ENCODE measurements at places on chromosomes 5 and 9.

GRCh38 chr9:125387861-125388524 lies 126.4 kb downstream of the GAPVD1 start:
- DNase-seq = no peak

GRCh38 chr5:171484460-171484899 lies 65.0 kb downstream of the FGF18 start:
- no peak for DNase-seq

DNA sequence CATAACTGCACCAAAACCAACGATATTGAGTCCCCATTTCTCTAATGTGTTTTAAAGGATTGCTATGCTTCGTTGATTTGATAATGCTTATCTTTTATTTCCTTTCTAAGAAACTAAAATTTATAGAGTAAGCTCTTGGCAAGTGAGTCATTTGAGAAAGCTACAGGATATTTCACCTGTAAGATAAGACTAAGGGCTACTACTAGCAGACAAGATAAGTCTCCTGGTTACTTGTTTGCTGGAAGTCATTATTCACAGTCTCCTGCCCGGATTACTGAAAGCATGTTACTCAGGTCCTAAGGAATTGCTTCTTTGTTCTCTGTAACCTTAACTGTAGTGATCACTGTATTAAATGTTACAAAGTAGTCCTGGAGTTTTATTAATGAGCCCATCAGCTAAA lies 315.9 kb upstream of the RASA1 start:
- no peak for DNase-seq

- DNase-seq = no peak
Measured at GRCh38 chr5:31995006-31995405, 179.1 kb downstream of the GOLPH3 start.

- no peak for DNase-seq
Measured at GRCh38 chr5:66285343-66285922, 141.3 kb downstream of the SREK1 start.

DNA sequence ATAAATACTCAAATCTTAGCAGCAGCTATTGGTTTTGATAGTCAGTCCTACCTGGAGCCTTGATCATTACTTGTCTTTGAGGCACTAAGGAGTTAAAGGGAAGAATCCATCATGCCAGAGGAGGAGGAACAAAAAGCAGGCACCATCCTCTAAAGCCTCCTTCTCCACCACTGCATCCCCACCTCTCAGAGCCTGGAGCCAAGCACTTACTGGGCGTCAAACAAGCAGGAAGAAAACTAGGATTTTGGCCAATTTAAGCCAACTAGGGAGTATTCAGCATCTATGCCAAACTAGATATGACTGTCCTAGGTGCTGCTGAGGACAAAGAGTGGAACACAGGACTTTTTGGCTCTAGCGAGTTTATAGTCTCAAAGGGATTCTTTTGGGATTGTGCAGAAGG lies 152.5 kb downstream of the PPP2R2B start:
- no peak for DNase-seq

GRCh38 chr5:150579462-150580400 lies 60.7 kb upstream of the SYNPO start:
- DNase-seq = no peak

DNA sequence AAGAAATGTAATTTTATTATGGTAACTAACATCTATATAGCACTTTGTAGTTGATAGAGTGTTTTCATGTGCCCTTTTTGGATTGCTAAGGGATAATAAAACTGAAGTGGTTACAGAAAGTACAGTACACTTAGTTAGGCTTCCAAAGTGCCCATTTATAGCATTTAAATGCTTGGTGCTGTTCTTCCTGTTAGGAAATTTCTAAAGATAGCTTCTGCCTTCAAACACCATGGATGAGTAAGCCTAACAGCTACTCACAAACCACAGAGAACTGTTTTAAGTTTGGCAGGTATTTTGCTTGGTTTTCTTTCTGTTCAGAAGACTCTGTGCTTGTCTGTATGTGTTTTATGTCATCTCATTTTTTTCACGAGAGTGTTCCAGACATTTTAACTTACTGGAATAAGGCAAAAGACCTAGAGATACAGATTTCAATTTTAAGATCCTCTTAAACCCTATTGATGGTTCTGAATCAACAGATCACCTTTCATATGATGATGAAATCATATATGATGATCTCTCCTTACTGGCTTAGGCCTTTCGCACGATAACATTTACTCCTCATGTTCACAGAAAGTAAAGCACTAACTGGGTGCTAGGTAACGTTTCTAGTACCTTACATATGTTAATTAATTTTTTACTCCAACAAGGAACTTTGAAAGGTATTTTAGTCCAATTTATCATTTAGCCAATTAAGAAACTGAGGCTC lies 4.4 kb downstream of the RIMOC1 start:
- no peak for DNase-seq

GRCh38 chr9:16262477-16263261 lies 607.8 kb downstream of the BNC2 start:
- DNase-seq = peak; percentile 99

DNA sequence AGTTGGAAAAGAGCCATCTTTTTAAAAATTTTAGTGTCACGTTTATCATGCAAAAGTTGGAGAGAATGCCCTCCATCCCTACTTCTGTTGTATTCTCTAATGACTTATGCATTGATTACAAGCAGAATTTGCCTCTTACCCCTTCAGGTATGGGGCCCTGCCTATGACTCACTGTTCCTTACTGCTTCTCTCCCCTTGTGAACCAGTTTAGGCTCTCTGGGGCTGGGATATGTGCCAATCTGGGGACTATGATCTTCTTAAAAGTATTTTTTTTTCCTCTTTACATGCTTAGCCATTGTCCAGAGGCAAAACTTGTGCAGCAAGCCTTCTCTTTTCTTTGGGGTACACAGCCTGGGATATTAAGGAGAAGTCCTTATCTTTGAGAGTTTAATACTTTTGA lies 37.4 kb downstream of the CAMK4 start:
- DNase-seq = no peak

GRCh38 chr9:110797611-110798010 lies 129.0 kb downstream of the MUSK start:
- no peak for DNase-seq

DNA sequence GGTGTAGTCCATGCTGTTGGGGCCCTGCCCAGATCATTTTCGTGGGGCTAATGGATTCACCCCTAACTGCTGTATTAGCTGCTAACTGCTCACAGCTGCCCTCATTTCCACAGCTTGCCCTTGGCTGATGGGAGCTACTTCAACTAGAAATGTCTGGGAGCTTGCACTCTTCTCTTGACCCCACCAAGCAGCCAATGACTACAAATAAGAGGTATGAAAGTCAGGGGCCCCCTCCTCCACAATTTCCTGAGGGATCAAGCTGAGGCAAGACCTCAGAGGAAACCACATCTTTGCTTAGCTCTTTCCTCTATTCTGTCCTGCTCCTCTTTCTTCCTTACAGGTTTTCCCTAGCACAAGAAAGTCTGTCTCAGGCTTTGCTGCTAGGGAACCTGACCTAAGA lies 397.5 kb downstream of the MLLT3 start:
- DNase-seq = no peak

DNA sequence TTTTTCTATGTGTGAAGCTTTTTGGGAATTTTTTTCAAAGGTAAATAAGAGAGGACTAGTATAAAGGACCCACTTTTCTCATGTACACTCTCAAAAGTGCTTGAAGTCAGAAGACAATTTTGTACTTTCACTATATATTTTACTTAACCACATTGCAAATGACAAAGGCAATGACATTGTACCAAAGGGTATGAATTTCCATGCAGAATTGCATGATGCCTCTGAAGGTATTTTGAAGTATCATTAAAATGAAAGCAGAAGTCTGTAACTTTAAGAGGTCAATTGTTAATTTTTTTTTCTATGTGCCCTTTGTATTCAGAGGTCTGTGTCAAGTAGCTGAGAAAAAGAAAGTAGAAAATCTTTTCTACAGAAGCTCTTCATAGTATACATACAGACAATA lies 84.7 kb downstream of the ST8SIA4 start:
- no peak for DNase-seq

DNA sequence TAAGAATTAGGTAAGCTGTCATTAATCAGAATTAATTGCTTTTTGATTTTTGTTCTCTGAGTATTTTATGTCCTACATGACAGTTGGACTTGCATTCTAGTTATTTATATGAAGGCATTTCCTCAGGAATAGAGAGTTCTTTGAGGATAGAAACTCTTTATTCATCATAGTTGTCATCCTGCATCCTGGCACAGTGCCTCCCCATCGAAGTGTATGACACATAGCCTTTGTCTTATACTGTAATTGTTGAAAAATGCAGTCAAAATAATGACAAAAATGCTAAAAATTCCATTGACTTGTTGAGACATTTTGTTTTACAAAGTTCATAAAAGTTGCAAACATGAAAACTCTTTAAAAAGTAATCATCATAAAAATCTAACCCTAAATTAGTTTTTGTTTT lies 36.5 kb downstream of the CFAP95 start:
- DNase-seq = no peak

DNA sequence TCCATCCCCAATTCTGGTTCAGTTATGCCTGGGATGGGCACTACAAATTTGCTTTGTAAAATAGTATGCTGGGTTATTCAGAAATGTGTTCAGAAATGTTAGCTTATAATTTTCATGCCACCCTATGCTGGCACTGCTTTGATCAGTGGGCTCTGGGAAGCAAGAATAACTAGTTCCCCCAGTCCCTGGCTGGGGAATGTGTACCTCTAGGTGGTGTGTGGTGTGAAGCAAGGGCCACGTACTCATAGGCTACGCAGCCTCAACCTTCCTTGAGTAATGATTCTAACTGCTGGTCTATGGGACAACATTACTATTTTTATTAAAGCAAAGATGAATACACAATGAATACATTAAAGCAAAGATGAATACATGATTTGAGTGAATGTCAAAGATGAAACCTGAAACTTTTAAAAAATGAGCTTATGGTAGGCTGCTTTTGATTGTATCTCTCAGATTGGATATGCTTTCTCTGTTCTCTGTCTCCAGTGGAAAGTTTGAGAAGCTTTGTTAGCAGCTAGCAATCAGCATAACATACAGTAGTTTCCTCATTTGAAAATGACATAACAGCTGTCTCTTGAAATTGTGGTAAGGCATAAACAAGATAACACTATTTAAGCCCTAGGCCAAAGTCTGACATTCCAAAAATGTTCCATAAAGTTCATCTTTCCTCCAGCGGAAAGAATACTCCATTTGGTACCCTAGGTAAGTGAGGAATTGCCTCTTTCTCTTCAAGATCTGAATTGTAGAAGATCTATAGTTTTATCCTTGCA lies 174.7 kb upstream of the NFIB start:
- DNase-seq = no peak

GRCh38 chr9:123081824-123082223 lies 48.4 kb downstream of the GPR21 start:
- peak; percentile 11 for DNase-seq

GRCh38 chr5:171966270-171966669 lies 40.2 kb downstream of the FBXW11 start:
- no peak for DNase-seq

DNA sequence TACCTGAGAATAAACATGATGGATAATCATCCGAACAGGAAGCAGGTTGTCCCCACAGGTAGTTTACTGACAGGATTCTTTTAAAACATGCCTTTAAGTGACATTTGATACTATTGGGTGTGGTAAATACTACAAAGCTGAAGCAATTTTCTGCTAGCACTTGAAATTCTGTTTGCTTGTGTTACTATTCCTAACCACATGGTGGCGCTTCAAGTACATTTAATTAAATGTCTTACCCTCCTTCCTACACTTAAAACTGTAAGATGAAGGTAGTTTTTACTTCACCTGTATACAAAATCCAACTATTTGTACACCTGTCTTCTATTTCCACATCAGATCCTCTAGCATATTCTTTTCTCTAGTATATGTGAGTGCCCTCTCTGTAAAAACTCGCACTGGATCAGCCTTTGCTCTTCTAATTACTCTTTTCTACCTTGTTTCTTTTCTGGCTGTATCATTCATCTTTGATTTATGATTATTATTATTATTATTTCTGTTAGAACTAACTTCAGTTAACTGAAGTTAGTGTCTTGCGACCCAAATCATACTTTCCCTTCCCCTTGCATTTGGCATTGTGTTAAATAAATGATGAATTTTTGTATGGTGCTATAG lies 18.4 kb downstream of the SLC25A46 start:
- DNase-seq = peak; percentile 23

DNA sequence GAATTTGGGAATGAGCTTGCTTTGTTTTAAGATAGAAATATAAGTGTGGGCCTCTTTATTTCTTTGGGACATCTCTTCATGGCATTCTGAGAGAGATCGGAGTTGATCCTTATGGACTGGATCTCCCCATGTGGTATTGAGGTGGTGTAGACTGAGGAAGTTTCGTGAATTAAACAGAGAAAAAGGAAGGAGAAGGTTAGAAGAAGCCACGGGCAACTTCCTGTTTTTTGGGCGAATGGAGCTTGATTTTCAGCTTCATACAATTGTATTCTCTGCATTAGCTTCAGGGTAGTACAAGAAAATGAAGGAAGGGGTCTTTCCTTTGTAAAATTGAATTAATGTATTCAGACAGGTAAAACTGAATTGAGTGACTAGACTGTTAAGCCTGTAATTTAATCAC lies 70.5 kb upstream of the HMHB1 start:
- DNase-seq = no peak

DNA sequence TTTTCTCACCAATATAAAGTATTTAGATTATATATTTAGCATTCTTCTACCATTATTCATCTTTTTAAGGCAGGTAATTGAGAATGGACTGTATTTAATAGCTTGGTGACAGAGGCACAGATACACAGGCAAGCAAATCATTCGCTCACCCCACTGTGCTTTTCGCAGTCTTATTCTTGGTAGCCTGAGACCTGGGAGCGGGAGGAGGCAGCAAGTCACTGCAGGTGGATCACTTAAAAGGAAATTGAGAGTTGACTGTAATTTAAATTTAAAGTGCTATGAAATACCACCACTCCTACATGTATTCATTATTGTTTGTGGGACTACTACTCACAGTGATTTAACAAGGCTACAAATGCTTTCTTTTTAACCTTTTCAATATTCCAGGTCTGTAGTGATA lies 9.7 kb downstream of the RICTOR start:
- DNase-seq = no peak

- DNase-seq = no peak
Measured at GRCh38 chr5:95709967-95710650, 21.0 kb upstream of the RHOBTB3 start.

GRCh38 chr5:87769157-87769556 lies 356.4 kb upstream of the CCNH start:
- DNase-seq = no peak

- peak; percentile 39 for DNase-seq
Measured at GRCh38 chr5:108747774-108748400, at the start of gene FER. Gene FER (plus strand): TSS chr5:108747897. CDS start chr5:108798183, 50,286 bp downstream.

- DNase-seq = no peak
Measured at GRCh38 chr5:42131081-42131480, 206.0 kb downstream of the FBXO4 start.

- DNase-seq = no peak
Measured at GRCh38 chr9:36218411-36218901, 27.7 kb downstream of the CLTA start.

All from NCI-H1092 treated with DMSO at 0.1 percent for 48 hours (cell line).